ENCODE measurements at places on chromosomes 16 and 17.

DNA sequence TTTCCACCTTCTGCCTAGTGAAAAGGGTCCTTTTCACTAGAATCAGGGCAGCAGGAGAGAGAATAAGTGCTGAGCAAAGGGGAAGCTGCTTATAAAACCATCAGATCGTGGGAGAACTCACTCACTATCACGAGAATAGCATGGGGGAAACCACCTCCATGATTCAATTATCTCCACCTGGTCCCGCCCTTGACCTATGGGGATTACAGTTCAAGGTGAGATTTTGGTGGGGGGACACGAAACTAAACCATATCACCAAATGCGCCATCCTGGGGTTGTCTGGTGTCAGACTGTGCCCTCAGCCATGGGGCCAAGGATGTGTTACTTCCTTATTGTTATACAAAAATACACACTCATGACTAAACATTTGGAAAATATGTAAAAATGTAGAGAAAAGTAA is 10.4 kb upstream of the KATNB1 start:
- no peak for DNase-seq

DNA sequence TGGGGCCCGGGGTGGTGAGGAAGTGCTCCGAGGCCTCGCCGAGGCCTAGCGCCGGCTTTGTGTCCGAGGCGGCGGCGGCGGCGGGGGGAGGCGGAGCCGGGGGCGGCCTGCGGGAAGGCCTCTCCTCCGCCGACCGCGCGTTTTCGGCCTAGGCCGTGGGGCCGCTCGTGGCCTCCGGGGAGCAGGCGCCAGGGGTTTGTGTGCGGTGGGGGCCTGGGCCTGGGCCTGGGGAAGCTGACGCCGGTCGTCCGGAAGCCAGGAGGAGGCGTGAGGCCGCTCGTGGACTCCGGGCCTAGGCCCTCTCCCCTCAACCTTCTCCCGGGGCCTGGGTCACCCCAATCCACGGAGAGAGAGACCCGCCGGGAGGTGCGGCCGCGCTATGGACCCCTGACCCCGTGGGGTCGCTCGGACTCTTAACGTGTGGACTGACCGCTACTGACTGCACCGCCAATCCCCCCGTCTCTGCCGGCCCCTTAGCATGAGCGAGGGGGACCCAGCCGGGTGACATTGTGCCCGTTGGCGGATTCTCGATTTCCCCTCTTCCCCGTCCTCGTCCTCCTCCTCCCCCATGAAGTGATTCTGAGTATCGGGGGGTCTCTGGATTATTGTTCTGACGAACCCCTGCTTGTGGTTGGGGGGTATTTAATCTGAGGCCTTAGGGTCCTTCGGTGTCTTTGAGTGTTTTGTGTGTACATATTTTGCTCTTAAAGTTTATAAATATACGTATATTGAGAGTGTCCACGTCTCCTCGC is 660 bp downstream of the RBBP6 start:
- DNase-seq, result no peak

DNA sequence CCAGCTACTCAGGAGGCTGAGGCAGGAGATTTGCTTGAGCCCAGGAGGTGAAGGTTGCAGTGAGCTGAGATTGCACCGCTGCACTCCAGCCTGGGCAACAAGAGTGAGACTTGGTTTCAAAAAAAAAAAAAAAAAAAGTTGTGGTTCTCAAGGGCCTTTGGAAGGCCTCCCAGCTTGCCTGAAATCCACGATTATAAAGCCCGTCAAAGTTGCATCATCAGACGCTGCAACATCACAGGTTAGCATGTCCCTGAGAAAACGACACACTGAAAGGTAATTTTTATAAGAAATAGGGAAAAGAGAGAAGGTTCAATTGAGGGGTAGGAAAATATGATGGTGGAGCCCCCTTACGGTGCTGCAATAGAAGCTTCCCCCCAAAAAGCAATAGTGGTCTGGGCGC is 4.6 kb upstream of the LYZL6 start:
- no peak for DNase-seq

DNA sequence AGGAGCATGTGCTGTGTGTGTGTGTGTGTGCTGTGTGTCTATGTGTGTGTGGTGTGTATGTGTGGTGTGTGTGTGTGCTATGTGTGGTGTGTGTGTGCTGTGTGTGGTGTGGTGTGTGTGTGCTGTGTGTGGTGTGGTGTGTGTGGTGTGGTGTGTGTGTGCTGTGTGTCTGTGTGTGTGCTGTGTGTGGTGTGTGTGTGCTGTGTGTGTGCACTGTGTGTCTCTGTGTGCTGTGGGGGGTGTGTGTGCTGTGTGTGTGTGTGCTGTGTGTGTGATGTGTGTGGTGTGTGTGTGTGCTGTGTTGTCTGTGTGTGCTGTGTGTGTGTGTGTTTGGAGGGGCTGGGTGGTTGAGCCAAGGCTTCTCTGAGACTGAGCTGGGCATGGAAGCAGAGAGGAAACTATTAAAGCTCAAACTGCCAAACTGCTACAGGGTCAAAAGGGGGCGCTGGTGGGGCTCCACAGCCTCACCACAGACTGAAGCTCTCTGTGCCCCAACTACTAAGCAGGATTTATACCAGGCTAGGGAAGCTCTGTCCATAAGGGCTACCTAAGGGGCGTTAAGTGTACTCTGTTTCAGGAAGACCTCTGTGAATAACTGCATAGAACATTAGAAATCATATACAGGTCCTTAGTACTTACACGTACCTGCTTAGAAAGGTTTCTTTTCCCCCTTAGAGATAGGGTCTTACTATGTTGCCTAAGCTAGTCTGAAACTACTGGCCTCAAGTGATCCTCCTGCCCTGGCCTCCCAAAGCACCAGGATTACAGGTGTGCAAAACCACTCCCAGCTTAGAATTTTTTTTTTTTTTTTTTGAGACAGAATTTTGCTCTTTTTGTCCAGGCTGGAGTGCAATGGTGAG is 27.8 kb upstream of the GHDC start:
- peak; percentile 70 for DNase-seq

DNA sequence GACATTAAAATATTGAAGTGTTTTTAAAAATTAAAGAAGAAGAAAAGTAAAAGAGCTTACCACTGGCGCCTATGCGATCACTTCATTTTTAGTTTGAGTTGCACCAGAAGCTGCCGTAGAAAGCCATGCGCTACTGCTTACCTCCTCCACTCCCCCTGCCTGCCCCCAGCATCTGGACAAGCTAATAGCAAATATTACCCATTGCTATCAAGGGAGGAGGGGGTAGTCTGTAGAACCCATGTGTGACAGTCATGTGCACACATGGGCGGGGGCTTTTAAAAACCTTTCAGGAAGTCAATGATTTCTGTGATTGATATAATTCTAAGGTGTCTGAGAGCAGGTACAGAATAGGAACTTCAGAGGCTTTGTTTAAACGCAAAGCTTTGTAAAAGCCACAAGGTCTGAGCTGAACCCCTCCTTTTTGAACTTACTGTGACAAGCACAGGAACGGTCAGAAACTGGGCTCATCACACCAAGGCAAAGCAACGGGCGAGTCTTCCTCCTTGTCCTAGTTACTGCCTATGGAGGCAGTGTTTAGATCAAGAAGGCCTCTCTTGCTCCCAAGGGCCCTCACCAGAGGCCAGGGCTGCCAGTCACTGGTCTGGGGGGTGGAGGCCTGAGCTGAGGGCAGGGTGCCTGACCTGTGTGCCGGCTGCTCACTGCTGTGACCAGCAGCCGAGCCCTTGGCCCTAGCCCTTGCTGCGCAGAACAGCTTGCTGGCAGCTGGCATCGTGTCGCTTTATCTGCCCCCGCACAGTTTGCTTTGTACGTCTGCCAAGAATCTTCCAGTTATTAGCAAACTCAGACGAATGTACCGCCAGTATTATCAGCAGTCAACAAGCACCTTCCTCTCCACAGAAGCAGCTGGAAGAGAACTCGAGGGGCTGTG is 15.0 kb downstream of the GINS2 start:
- peak; percentile 90 for DNase-seq

GRCh38 chr17:44666006-44666405 is 9.7 kb downstream of the MEIOC start:
- no peak for DNase-seq

GRCh38 chr17:71176331-71176730 is 944.5 kb upstream of the SOX9 start:
- no peak for DNase-seq

DNA sequence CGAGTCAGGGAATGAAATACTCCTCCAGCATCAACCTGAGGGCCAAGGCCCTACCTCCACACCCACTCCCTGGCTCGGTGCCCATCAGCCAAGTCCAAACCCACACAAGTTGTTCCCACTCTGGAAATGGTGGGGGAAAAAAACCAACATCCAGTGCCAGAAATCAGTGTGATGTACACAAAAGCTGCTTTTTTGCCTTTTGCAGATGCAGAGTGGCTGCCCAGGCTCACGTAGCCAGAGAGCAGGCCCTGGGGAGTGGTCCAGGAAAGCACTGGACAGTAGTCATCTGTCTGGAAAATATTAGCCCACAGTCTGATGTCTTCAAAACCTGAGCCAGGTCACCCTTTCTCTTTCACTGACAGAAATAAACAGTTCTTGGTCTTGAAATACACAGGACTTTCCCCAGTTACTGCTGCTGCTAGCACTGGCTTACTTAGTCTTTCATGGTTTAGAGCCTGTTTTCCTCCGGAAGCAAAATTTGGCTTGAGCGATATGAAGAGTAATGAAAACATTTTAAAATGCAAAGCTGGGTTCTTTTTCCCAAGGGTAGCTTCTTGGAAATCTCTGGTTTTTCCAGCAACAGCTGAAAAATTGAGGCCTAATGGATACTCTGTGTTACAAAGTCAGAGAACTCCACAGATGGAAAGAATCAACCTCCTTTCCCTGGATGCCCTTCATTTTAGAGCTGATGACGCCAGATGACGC is 18.2 kb upstream of the NOS2 start:
- no peak for DNase-seq

DNA sequence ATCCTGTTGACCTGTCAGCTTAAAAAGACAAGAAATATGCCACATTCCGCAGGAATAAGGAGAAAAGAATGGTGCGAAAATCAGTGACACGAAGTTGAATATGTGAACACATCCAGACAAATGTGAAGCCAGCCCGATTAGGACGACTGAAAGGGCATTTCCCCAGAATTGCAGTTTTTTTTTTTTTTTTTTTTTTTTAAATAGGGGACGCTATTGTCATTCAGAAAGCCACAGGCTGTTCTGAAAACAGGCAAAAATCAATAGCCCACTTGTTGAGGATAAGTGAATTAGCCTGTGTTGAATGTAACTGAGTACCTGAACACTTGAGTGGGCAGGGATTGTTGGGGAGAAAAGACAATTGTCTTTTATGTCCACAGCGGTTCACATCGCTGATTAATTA is 507.1 kb downstream of the WWOX start:
- DNase-seq, result no peak

GRCh38 chr17:20896153-20896649 is 146.6 kb downstream of the USP22 start:
- no peak for DNase-seq

DNA sequence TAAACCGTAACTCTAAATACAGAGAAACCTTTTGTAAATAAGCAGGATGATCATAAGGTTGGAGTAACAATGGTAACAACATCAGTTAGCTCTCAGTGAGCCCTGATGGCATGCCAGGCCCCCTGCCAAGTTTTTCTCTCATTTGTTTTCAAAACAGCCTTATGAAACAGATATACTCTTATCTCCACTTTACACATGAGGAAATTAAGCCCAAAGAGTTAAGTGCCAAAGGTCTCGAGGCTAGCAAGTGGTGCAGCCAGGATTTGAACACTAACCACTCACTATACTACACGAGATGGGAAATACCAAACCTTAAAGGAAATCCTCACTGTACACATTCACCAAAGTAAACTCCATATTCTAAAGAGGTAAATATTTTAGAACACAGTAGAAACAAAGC is 15.0 kb downstream of the USP31 start:
- peak; percentile 31 for DNase-seq

DNA sequence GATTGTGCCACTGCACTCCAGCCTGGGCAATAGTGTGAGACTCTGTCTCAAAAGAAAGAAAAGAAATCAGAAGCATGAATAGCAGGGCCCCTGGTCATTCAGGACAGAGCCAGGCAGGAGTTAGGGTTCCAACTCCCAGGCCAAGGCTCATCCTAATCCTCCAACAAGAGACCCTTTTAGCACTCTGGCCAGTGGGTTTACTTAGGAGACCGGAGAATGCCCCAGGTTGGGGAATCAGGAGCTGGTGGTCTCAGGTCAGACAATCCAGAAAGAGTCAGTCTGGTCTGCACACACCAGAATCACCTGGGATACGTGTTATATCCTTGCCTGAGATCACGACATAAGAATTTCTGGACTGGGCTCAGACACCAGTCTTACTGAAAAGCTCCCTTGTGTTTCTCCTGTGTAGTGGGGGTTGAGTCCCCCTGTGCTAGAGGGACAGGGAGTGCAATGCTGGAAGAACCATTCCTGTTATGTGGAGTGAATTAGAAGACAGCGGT is 48.7 kb downstream of the CCDC42 start:
- no peak for DNase-seq

DNA sequence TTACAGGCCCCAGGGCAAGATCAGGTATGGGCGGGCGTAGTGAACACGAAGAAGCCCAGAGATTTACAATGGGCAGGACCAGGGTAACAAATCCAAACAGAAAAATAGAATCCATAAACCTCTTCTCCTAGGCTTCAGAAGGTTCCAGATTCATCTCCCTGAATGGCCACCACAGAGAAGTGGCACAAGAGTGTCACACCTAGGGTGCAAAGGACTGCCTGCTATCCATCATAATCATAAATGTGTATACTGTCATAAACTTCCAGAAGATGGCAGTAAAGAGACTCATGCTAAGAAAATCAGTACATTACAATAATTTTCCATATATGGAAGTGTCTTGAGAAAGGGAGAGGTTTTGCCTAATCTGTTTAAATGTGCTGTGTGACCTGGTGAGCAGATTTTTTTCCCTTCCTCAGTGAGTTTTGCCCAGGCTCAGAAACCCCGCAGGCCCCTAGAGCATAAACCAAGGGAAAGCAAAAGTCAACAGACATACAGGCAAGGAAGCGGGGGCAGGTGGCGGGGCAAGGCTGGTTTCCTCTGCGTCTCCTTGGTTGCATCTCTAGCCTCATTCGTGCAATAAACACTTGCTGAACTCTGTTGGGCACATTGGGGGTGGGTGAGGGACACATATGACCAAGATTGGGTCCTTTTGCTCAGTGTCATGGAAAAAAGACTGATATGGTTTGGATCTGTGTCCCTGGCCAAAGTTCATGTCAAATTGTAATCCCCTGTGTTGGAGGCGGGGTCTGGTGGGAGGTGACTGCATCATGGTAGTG is 92.0 kb upstream of the CDH5 start:
- DNase-seq, result no peak

GRCh38 chr16:813204-813915 is 12.8 kb upstream of the GNG13 start:
- DNase-seq, result no peak

- peak; percentile 61 for DNase-seq
Measured at GRCh38 chr17:81484195-81484979, 28.2 kb downstream of the ACTG1 start.

DNA sequence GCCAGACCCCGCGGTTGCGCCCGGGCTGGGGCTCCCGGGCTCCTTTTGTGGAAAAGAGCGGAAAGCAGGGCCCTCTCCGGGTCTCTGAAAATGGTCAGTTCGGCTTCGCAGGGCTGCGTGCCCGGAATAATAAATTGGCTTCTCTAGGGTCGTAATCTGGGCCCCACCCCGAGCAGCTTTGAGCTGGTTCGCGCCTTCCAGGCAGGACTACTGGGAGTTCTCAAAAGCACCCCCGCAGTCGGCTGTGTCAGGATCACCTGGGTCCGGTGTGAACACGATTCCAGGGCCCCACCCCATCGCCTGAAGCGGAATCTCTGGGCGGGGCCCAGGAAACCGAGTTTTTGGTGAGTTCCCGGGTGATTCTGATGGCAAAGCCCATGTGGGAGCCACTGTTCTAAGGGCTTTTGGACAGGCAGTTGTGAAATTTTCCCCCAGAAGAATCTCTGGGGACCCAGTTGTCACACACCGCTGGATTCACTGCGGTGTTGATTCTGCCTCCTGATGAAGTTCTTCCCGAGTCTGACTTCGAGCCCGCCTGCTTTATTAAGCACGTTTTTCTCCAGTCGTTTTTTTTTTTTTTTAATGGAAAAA is 77.0 kb downstream of the MRC2 start:
- no peak for DNase-seq
